ENCODE measurements at places on chromosomes 5 and 9. TPM values are rescaled to one million over a fixed set of nuclear protein-coding genes. Genes with fewer than 3 reads are reported as not detected.
A peak's percentile ranks its signal among the peaks of the same experiment; 100 is the strongest.

CCNO gene
- 0.42 TPM for total RNA-seq

PCDHGA12 gene
- total RNA-seq: 1.3 TPM

PKN3 gene
- 23.8 TPM for total RNA-seq

FGF1 gene
- 4.6 TPM for total RNA-seq

KCNIP1 gene
- 0.24 TPM for total RNA-seq

KCNV2 gene
- not detected for total RNA-seq

DNA sequence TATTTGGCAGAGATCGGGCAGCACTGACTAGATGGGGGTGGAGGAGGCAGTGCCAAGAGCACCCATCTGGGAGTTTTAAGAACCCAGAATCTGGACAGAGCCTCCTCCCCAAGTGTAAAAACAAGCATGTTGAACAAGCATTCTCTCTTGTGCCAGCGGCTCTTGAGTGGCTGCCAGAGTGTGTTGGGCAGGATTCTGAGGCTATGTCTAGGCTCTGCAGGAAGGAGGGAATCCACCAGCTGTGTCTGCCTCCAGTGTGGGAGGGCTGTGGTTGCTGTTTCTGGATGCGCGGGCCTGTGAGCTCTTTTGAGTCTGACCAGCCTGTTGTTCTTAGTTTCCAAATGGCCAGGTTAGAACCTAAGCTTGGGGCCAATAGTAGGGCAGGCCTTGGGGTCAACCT is 39.8 kb downstream of the HMCN2 start:
- DNase-seq: no peak

DNA sequence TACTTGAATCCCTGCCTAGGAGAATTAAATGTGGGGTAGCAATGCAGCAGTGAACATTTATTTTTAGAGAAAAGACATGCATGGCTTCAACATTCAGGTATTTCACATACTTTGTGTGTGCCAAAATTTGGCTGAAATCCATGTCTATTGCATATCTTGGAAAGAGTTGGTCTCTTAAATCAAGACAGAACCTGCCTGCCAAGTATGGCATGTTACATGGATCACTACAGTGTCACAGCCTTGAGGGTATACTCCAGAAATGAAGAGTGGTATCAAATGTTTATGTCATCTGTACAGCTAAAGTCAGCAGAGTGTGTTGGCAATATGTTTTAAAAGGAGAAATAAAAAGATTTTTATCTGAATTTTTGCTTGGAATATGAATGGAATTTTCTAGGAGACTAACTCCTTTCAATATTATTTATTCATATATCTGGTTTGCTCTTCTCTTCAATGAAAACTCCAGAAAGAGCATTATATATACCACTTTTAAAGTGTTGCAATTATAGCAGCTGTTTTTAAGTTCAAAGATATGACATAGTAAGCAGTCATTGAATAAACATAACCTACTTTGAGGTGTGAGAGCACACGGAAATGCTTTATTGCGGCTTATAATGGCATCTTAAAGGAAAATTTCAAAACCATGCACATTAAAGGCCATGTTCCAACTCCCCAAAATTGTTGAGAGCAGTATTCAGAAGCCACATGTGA is 95.4 kb upstream of the MINAR2 start:
- no peak for DNase-seq

DNA sequence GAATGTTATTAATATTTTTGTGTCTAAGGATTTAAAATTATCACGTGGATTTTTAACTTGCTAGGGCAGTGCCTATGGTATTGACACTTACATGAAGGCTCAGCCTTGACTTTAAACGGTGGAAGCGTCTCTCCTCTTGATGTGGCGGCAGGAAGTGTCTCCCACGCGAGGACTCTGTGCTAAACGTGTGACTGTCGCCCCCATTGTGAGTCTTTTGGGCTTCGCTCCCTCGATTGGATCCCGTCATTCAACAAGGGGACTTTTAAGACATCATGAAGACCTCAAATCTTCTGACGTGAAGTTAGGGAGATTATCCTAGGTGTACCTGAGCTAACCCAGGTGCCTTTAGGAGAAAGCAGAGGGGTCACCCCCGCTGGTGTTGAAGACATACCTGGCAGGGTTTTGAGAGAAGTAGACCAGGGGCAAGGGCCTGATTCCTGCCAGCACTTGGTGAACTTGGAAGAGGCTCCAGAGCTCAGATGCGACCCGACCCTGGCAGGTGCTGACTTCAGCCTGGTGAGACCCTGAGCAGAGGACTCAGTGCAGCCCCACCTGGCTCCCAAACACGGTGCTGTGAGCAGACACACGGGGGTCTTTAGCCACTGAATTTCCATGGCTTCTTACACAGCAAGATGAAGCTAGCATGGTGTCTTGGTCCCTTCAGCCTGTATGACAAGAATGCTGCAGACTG is 55.7 kb upstream of the IRX4 start:
- DNase-seq: no peak

DNA sequence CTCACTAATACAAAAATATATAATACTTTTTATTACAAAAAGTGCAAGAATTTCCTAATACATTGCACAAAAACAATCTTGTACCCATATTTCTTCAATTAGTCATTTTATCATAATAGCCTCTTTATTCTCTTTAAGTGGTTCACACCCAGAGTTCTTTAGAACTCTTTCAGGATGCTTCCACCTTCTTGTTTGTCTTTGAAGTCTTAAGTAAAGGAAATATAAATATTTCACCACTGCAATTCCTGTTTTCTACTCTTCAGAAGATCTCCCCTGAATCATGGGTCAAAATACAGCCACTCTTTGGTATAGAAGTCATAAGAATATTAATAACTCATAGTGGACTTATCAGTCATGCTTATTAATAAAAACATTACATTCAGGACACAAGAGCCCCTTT is 293.0 kb downstream of the ATPSCKMT start:
- no peak for DNase-seq

GRCh38 chr9:93464876-93465275 is 11.5 kb upstream of the FAM120AOS start:
- DNase-seq: no peak

DNA sequence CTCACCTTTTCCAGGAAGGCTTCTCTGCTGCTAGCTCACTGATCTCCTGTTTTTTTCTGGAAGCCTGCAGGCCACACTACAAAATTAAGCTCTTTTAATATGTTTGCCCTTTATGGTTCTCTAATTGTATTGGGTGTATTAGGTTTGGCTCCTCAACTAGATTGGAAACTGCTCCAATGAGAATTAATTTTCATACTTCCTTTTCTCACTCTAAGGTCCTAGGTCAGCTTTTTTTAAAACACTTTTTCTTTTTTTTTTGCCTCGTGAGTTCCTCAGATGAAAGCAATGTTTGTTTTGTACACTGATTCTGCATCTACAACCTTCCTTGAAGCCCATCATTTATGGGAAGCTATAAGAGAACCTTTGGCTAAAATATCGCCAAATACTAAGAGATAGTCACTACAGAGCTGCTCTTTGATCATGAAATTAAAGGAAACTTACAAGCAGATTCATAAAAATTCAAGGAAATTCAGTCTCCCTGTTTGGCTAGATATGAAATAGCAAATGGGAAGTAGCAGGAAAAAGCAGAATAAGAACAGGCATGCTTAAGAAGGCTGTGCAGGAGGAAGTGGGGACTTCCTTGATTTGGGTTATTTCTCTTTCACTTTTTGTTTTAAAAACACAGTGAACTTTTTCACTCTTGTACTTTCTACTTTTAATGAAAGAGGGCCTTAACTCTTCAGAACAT is 55.2 kb upstream of the FYB1 start:
- no peak for DNase-seq

DNA sequence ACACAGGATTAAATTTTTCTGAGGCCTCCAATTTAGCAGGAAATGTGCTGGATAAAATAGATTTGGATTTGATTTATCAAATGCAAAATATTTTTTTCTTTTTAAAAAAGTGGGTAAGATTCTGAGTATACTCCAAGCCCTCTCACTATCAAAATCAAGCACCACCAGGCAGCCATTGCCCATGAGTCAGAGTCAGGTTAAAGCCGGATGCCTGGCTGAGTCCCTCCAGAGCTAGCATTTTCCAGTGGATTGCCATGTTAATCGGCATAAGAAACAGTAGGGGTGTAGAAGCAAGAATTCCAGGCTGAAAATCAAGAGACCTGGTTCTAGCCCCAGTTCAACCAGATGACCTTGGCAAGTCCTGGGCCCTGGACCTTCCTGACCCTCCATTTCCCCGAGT is 85.3 kb downstream of the FAM114A2 start:
- DNase-seq: no peak

GRCh38 chr9:80556631-80557030 is 984.9 kb downstream of the TLE4 start:
- no peak for DNase-seq

DNA sequence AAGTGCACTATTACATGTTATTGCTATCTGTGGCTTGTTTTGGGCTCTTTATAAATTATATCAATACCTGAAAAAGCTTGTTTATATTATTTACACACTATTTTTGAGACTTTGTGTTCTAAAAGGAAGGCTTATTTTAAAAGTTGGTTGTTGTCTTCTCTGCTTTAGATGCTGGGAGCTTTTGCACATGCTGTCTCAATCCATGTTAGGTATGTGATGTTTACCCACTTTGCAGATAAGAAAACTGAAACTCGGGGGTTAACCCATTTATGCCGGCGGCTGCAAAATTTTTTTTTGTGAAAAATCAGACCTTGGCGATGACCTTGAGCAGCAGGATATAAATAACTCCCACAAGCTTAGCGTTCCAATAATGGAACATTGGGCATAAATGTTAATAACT is 212.9 kb downstream of the RANBP17 start:
- no peak for DNase-seq

DNA sequence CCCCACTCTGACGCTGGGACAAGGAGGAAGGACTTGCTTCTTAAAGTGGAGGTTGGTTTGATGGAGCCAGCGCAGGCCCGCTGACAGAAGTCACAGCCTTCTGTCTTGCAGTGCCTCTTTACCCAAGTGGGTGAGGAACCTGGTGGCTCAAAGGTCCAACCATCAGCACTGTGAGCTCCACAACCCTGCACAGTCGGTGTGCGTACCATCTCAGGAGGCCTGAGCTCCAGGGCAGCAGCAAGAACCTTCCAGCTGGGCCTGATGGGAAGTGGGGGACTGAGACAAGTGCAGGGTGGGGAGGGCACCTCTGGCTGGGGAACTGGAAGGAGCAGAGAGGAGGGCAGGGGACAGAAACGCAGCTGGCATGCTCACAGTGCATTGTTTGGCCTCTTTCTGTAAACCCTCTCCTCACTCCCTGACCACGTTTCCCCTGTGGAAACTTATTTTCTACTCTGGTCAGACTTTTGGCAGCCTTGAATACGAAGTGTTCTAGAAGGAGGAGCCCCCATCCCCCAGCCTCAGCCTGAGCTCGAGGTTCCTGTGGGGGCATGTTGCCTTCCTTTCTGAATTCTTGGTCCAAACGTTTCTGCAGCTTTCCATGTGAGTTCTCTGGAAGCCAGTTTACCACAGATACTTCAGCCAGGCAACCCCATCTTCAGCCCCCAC is 178.5 kb upstream of the PITX1 start:
- peak; percentile 12 for DNase-seq

DNA sequence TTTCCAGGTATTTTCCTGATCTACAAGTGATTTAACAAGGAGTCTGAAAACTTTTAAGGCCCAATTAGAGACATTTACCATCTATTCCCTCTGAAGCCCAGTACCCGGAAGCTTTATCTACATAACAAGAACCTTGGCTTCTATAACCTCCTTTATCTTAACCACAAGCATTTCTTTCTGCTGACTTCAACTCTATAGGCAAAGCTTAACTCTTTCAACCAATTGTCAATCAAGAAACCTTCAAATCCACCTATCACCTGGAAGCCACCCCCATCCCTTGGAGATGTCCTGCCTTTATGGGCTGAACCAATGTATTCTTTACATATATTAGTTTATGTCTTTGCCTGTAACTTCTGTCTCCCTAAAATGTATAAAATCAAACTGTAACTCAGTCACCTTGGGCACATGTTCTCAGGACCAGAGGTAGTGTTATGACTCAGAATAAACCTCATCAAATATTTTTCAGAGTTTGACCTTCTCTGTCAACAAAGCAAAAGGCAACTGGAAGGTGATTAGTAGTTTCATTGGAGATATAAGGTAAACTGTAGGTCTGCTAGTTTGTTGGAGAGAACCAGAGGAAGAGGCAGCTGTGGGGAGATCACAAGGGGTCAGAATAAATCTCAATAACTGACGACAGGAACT is 13.0 kb upstream of the RIMOC1 start:
- DNase-seq: no peak

DNA sequence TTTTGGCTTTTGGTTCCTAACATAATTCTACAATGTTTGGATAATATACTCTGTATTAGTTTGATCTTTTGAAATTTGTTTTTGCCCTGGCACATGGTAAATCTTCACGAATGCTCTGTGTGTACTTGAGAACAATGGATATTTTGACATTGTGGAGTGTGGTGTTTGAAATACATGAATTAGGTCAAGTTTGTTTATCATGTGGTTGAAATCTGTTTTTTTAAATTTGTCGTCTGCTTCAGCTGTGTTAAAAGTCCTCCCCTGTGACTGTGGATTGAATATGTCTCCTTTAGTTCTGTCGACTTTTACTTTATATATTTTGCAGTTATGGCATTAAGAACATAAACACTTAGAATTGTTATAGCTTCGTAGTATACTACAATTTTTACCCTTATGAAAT is 60.3 kb downstream of the DUSP1 start:
- DNase-seq: no peak

- DNase-seq: no peak
Observed at GRCh38 chr5:149700347-149700746, 29.8 kb upstream of the PPARGC1B start.

GRCh38 chr5:166178411-166179080 is 2112.9 kb upstream of the WWC1 start:
- DNase-seq: no peak

GRCh38 chr5:95901676-95902627 is 59.7 kb downstream of the ELL2 start:
- DNase-seq: no peak

DNA sequence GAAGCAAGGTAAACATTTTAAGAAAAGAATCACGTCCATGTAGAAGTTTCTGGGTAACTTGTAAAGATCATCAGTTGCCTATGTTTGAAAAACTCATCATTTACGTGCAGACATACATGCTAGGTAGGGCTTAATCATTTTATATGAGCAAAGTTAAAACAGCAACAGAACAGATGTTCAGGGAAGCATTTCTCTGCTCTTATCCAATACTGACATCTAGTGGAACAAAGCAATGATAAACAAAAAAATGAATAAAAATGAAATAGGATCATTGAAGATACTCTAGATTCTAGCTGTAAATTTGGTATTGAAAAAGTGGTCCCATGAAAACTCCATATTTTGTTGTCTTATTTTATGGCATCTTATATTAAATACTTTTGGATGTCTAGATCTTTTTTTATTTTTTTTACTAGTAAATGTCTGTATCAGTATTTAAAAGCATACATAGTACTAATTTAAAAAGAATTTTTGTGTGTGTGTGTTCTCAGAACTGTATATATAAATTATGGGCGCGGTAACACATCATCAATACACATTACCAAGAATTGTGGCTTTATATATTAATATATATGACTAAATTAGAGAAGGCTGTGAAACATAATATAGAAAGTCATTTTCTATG is 1050.2 kb downstream of the CDH12 start:
- DNase-seq: no peak

- DNase-seq: no peak
Observed at GRCh38 chr5:132179405-132179804, 48.2 kb downstream of the P4HA2 start.
